SK-N-MC (cell line): ENCODE measurements at places on chromosomes 2 and 18.

DNA sequence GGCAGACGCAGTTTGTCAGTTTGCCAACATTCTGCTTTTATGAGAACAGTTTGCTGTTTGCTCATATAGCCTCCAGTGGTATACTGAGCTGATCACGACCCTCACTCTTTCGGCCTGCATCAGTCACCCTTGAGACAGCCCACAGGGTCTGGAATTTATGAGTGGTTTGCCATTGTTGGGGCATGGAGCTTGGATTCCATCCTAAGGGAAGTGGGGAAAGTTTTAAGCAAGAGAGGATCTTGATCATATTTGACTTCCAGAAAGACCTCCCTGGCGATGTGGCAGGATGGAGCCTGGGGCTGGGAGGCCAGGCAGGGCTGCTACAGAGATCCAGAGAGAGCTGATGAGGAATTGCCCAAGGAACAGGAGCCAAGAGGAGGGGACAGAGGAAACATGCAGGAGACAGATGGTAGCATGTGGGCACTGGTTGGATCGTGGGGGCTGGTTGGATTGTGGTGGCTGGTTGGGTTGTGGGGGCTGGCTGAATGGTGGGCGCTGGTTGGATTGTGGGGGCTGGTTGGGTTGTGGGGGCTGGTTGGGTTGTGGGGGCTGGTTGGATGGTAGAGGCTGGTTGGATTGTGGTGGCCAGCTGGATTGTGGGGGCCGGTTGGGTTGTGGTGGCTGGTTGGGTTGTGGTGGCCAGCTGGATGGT, 27.3 kb upstream of the GPR17 start:
- DNase-seq = no peak

- no peak for DNase-seq
Measured at GRCh38 chr2:85133751-85134254, 611 bp downstream of the TCF7L1 start.

DNA sequence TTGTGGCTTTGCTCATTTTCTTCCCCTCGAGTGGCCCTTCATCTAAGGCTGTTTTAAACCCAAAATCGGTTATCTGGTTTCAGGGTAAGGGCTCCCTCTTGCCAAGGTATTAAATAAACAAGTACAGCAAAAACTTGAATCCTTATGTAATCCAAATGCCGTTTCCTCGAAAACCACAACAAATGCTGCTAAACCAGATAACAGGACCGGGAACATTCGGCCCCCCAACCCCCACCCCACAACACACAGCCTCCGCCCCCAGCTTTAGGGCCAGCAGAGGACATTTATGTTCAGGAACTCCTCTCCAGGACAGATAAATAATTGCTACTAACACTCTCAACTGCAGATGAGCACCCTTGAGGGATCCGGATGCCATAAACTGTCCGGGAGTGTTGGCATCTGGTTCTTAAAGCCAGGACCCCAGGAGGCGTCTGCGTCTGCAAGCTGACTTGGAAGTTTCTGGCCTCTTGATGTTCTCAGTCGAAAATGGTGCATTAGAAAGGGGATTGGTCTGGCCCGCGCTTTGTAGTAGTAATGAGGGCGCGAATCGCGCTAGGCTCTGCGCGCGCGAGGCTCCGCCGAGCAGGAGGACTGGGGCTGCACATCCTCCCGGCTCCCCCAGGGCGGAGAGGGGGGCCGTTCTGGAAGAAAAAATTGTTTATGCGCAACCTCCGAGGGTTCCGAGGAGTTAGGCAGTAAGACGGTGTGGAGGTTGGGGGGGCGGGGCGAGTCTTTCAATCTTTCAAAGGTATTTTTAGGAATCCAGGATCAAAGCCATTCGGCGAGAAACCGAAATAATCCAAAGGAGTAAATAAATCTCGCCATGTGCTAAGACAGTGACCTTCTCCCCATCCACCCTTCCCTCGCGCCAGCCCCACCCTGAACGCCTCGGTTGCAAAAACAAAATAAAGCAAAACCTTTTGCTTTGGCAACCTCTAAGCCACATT, 3.9 kb upstream of the ID2 start:
- DNase-seq = no peak

DNA sequence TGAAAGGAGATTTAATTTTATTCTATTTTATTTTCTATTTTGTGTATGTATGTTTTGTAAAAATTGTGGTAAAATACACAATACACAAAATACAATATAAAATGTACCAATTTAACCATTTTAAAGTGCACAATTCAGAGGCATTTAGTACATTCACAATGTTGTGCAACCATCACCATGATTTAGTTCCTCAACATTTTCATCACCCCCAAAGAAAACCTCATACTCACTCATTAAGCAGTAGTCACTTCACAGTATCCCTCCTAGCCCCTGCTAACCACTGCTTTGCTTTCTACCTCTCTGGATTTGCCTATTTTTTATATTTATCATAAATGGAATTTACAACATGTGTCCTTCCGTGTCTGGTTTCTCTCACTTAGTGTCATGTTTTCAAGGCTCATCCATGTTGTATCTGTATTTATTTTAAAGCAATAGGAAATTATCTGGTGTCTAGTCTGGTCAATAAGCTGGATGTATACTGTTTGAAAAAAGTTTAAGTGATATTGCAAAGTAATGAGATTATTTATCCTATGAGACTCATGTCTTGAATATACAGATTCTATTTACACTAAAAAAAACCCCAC, 77.9 kb upstream of the GLS start:
- no peak for DNase-seq

DNA sequence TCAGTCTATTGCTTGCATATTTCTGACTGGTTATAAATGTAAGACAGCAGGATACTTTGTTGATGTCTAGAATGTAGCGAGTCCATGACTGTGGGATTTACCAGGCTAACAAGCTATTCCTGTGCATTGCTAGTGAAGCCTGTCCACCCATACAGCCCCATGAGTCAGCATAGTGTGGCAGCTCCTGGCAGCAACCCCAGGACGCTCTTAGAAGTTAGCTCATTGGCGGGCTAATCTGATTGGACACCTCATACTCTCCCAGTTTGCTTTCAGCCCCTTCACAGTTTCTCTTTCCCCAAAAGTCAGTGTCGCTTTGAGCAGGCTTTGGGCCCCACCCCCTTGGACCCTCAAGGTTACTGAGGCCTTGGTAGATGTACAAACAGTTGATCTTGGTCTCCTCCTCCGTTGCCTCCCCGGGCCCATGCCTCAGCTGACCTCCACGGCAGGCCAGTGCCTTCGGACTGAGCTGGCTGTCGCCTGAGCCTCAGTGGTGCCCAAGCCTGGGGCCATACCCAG, 48.0 kb downstream of the COA5 start:
- no peak for DNase-seq

GRCh38 chr2:156659694-156660093, 223.5 kb downstream of the GPD2 start:
- no peak for DNase-seq

DNA sequence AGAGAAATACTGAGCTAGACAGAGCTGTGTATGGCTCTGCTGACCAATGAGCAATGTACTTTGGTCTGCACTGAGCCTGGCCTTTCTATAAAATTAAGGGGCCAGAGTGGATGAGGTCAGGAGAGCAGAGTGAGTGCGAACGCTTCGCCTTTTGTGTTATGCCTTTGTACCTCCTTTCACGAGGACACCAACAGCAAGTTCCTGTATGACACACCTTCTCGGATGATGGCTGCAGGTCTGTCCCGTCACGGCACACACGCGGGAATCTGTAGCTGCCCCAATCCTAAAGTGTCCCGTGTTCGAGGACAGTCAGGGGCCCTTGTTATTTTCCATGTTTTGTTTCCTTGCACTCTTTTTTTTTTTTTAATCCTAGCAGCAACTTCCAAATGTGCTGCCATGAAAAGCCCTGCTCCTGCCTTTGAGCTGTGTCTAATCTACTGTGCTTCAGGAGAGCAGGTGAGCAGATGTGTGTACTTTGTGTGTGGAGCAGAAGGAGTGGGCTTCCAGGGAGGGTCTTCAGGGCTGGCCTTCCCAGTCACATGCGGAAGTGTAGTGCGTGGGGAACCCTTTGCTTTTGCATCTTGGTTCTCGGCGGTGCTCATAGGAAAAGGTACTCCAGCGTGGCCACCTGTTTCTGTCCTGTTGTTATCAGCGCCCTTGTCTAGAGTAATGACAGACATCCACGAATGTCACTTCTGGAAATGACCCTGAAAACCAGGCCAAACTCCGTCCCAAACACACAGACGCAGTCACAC, 213.2 kb downstream of the NDUFA10 start:
- DNase-seq = no peak

DNA sequence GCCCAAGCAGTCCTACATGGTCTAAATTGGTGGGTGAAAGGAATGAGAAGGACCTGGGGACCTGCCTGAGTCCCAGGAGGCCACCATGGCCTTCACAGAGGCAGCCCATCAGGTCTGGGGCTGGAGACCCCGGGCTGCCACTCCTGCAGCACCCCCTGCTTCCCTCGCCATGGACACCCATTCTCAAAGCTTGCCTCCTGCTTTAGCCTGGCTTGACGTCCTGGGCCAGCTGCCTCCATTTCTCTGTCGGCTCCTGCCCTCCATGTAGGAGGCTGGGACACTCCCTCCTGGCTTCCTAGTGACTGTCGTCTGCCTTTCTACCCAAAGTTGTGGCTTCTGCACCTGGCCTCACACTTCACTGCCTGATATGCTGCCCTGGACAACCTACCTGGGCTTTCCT, 198.6 kb downstream of the FAM210A start:
- no peak for DNase-seq

DNA sequence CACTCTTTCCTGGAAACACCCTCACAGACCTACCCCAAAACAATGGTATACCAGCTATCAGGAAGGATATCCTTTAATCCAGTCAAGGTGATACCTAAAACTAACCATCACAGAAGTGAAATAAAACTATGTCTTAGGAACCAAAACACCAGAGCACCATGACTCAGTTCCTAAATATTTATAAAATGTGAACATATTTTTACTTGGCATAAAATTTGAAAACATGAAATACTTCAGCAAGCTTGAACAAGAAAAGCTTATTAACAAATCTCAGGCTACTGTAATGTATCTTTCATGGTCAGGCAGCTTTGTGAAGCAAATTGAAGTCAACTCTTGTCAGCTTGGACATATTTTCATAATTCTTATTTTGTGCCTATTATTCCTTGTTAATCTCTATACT, 440.8 kb upstream of the CDH20 start:
- DNase-seq = no peak

GRCh38 chr2:200422532-200423261, 87.2 kb downstream of the KCTD18 start:
- DNase-seq = no peak

- DNase-seq = no peak
Measured at GRCh38 chr2:47109007-47109375, 46.1 kb downstream of the STPG4 start.

DNA sequence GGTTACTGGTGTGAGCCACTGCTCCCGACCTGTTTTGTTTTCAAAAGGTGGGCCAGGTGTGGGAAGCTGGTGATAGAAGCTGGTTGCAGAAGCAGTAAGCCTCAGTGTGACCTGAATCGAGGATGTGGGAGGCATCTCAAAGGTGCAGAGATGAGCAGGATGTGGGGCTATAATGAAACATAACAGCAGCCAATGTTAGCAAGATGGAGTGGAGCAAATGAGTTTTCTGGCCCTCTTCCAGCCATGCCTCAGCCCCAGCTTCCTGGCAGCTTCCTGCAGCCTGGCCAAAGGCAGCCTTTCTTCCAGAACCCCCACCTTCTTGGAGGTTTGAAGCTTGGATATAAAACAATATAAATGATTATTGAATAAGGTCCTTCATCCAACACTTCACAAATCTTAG, 184.8 kb downstream of the NCK2 start:
- DNase-seq = no peak
